ENCODE measurements at places on chromosomes 4 and X.

DNA sequence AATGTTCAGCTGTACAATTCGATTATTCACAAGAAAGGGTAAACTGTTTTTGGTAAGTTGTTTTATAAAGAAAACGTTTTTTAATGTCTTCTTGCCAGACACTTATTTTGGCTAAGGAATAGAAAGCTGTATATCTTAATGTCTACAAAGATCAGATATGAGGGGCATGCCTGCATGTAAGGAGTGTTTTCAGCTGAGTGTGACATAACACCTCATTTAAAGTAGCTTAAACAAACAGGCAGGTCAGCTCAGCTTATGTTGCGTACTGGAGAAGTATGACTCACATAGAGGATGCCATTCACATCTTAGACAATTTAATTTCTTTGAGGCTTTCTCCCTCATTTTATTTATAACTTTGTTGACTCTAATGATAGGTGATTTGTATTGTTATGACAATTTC, 30.4 kb downstream of the LAMTOR3 start:
- DNase-seq, result no peak

- DNase-seq, result no peak
Measured at GRCh38 chrX:153719238-153719637, 4.9 kb downstream of the BCAP31 start.

DNA sequence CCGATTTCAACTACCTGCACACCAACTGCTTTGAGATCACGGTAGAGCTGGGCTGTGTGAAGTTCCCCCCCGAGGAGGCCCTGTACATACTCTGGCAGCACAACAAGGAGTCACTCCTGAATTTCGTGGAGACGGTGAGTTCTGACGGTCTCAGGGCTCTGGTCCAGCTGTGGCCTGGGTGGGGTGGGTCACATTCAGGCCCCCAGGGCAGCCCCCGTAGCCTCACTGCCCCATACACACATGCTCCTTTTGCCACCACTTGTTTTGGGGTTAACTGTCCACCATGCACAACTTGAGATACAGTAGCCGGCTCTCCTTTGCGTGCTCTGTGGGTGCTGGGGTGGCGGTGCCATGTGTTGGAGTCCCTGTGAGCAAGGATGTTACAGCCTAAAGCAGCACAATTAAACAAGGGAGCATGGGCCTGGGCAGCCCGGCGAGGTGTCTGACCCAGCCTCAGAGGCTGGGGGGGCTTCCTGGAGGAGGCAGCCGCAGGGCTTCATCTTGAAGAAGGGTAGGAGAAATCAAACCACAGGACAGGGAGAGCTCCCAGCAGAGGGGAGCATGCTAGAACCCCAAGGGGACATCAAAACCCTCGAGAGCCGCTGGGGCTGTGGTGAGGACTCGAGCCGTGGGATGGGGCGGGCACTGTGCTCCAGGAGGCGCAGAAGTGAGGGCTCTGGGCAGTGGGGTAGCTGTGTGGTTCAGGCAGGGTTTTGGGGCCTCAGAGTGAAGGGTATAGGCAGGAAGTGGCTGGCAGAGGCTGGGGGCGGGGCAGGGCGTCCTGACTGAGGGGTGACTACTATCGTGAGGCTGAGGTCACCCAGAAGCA, 22.0 kb downstream of the CPZ start:
- DNase-seq, result no peak

- DNase-seq, result no peak
Measured at GRCh38 chr4:120709991-120710390, 212.5 kb downstream of the PRDM5 start.

DNA sequence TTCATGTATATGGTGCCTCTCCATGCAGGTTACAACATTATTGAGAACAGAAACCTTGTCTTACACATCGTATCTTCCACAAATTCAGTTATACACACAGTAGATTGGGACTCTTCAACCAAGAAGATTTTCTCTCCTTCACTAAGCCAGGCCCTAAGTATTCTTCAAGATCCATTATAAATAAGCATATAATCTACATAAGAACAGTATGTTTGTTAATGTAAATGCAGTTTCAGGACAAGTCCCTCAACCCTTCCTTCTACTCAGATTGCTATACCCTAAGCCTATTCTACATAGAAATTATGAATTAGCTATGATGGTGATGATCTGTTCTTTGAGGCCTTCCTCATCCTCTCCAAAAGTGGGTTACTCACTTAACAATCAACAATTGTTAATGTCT, 41.2 kb downstream of the COL4A6 start:
- no peak for DNase-seq

- DNase-seq, result no peak
Measured at GRCh38 chr4:34170946-34171345, 2073.4 kb downstream of the ARAP2 start.

DNA sequence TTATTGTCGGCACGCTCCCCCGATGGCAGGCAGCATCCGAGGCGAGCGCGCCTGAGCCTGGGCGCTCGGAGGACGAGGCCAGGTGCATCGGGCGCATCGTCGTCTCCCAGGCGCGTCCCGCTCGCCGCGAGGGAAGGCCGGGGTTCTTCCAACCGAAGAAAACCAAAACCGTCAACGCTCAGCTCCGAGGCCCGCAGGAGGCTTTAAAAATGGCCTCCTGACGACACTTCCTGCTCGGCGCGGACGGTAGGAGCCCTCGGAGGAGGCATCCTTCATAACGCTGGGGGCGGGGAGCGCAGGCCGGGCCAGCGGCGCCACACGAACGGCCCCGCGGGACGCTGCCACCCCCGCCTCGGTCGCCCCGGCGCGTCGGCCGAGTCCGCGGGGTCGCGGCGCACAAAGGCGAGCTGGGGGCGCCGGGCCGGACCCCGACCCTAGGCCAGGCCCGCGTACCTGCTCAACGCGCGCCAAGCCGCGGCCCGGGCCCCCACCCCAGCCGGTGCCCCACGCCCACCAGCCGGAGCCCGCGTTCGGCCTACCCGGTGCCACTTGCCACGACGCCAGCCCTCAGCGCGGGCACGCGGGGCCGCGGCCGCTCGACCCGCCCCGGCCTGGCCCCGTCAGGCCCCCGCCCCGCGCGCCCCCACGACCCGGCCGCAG, 501 bp downstream of the ZNF518B start:
- peak; percentile 44 for DNase-seq

DNA sequence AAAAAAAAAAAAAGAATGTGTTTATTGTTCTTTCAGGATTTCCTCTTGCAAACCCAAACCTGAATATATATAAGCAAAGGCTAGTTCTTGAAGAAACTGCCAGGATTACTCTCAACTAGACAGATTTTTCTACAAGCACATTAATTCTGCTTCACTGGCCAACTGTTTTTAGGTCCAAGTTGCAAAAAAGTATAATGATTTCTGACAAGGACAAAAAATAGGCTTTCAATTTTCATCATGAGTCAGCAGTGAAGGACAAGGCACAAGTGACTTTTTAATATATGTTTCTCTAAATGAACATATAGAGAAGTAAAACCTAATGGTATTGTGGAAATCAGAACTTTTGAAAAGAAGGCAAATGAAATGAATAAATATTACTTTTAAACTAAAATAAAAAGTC, 73.7 kb downstream of the ELOVL6 start:
- no peak for DNase-seq

GRCh38 chrX:9131066-9131465, 97.1 kb upstream of the FAM9B start:
- no peak for DNase-seq

Measured in Jurkat, Clone E6-1 (cell line).